Activated CD4-positive, alpha-beta T cell treated with anti-CD3 and anti-CD28 coated beads, Interleukin-10, Interleukin-2, amounts not matched to agents 100 ng/mL and 50 ng/mL, durations not matched to agents 16 hours and 8 hours (primary cell): ENCODE measurements at places on chromosomes 16 and 17.

DNA sequence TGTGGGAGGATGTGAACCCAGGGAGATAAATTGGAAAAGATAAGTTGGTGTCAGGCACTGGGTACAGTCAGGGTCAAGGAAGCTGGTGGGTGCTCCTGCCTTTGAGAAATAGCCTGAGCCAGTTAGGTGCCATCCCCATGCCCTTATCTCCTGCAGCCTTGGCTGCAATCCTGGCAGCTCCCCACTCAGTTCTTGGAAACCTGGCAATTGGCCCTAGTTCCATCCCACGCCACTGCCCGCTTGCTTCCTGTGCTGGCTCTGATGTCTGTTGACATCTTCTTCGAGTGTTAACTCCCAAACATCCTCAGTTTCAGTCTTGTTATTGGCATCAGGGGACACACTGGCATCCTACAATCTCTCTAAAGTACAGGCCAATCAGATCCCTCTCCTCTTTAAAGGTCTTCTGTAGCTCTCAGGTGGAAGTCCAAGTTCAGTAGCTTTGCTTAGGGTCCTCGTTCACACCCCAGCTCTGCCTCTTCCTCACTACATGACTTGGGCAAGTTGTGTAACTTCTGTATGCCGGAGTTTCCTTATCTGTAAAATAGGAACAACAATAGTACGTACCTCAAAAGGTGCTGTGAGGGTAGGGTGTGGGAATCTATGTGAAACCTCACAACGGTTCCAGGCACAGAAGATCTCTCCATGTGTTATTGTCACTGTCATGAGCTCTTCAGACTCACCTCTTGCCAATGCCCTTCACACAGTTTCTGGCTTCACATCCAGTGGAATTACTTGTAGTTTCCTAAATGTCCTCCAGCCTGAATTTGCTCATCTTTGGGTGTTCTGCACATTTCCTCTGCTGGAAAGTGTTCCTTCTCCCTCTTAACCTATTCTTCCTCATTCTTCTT lies 13.5 kb upstream of the PRKAR1A start:
- no peak for DNase-seq

- peak; percentile 40 for DNase-seq
Observed at GRCh38 chr17:60077672-60078519, 825 bp downstream of the HEATR6 start.

GRCh38 chr16:73067671-73068540 lies 20.0 kb upstream of the ZFHX3 start:
- no peak for DNase-seq

- peak; percentile 82 for DNase-seq
Observed at GRCh38 chr17:35073991-35074627, 10.6 kb upstream of the RFFL start.

GRCh38 chr17:82237746-82238471 lies 9.1 kb downstream of the SLC16A3 start:
- no peak for DNase-seq

DNA sequence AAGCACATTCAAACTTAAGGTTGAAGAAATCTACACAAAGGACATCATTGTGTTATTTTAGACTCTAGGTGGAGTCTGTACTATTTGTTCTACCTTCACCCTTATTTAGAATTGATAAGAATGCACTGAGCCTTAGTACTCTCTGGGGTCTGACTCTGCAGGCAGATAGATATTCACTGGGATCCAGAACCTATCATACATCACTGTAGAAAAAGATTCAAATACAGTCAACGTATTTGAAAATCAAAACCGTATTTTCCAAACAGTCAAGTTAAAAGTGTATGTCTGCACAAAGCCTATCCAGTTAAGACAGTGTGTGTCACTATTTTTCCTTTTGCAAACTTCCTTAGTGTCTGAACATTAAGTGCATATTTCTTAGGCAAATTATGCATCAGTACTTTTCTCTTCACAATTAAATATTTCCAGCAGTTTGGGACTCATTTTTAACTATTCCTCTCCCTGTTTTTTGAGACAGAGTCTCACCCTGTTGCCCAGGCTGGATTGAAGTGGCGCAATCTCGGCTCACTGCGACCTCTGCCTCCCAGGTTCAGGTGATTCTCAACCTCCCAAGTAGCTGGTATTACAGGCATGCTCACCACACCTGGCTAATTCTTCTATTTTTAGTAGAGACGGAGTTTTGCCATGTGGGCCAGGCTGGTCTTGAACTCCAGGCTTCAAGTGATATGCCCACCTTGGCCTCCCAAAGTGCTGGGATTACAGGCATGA lies 22.3 kb downstream of the MOSMO start:
- no peak for DNase-seq

DNA sequence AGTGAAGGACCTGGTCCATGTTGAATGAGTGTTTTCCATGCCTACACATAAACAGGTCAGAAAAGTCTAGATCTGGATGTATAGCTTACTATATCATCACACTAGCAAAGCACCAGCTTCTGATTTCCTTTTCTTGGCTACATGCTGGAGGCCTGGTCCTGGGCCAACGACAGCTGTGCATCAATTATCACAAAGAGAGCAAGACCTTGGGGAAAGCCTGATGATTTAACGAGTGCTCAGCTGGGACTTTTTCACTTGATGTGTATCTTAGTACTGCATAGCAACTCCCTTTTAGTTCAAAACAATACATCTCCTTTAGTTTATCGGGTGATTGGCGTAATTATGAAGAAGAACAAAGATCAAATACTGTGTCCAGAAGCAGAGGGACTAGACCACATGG lies 358.2 kb downstream of the KIF2B start:
- DNase-seq, result no peak

DNA sequence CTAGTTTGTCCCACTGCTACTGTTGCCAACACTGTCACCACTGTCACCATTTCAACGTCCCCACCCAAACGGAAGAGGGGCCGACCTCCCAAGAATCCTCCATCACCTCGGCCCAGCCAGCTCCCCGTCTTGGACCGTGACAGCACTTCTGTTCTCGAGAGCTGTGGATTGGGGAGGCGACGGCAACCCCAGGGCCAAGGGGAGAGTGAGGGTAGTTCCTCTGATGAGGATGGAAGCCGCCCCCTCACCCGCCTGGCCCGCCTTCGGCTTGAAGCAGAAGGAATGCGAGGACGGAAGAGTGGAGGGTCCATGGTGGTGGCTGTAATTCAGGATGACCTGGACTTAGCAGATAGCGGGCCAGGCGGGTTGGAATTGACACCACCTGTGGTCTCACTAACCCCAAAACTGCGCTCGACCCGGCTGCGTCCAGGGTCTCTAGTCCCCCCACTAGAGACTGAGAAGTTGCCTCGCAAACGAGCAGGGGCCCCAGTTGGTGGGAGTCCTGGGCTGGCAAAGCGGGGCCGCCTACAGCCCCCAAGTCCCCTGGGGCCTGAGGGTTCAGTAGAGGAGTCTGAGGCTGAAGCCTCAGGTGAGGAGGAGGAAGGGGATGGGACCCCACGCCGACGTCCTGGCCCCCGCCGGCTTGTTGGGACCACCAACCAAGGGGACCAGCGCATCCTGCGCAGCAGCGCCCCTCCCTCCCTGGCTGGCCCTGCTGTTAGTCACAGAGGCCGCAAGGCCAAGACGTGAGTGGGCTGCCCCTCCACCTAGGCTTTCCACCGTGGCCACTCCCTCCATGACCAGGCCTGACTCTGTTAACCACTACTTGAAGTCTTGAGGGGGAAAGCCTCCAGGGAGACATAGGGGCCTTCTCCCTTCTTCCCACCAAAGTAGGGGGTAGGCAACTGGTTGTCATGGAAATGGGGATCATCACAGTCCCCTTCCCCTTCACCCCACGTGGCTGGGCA lies 9.0 kb upstream of the PHKG2 start:
- no peak for DNase-seq

GRCh38 chr17:29063992-29064391 lies 21.1 kb downstream of the PIPOX start:
- DNase-seq, result no peak

DNA sequence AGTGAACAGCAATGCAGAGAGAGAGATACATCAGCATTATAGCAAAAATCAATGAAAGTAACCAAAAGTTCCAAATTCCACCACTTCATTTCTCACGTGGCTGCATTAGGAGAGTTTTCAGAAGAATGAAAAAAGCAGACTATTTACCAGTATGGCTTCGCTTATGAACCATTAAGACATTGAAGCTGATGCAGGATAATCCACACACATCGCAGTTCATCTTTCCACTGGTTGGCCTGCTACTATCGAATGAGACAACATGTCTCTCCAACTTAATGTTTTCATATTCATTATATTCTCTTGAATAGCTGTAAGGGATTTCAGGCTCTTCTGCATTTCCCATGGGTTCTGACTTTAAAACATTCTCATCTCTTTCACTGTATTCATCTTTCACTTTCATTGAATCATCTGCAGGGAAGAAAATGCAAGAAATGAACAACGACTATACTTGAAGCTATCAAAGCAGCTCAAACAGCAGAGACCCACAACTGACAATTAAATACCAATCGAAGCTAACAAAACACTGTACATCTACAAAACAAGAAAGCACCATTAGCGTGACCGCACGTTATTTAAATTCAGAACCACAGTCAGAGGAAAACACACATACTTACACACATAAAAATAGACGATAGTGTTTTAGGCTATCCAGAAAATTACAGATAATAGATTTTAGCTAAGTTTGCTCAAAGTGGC lies 54.9 kb downstream of the GRB7 start:
- peak; percentile 61 for DNase-seq

- DNase-seq, result peak; percentile 5
Observed at GRCh38 chr17:61048376-61049106, 351.1 kb upstream of the TBX2 start.

GRCh38 chr16:69406780-69407331 lies 17.6 kb upstream of the CYB5B start:
- no peak for DNase-seq
